ENCODE measurements at places on chromosomes 5 and 9. TPM values are rescaled to one million over a fixed set of nuclear protein-coding genes. Genes with fewer than 3 reads are reported as not detected.

The MRPS2 gene
- polyA plus RNA-seq, result 92.7 TPM

The FBP2 gene
- not detected for polyA plus RNA-seq

The CCDC152 gene
- 0.15 TPM for polyA plus RNA-seq

The RMRP gene
- polyA plus RNA-seq, result not detected

The PCDHGB2 gene
- not detected for polyA plus RNA-seq

The ALAD gene
- polyA plus RNA-seq, result 64.1 TPM

The SPINK6 gene
- polyA plus RNA-seq, result not detected

The AOPEP gene
- 52.2 TPM for polyA plus RNA-seq

The ESM1 gene
- 6.1 TPM for polyA plus RNA-seq

The LRRC19 gene
- 17.6 TPM for polyA plus RNA-seq

The HTR1A gene
- not detected for polyA plus RNA-seq

The CCDC69 gene
- polyA plus RNA-seq, result 11.1 TPM

The SMC5 gene
- polyA plus RNA-seq, result 5.5 TPM

The TMEM215 gene
- polyA plus RNA-seq, result not detected

The INSL6 gene
- polyA plus RNA-seq, result not detected

The OLFML2A gene
- polyA plus RNA-seq, result 5.1 TPM

The SYNPO gene
- polyA plus RNA-seq, result 46.3 TPM

The SLC36A3 gene
- polyA plus RNA-seq, result not detected

The CARD9 gene
- 1.5 TPM for polyA plus RNA-seq

The CDC25C gene
- not detected for polyA plus RNA-seq

The TSSK1B gene
- polyA plus RNA-seq, result not detected

The TMOD1 gene
- 8.1 TPM for polyA plus RNA-seq

The CLTB gene
- polyA plus RNA-seq, result 151 TPM

The ZNG1C gene
- 15.0 TPM for polyA plus RNA-seq

The LHX2 gene
- not detected for polyA plus RNA-seq

The HRCT1 gene
- polyA plus RNA-seq, result 13.3 TPM

The SGCD gene
- 0.99 TPM for polyA plus RNA-seq

The CD14 gene
- 43.8 TPM for polyA plus RNA-seq

The FYB1 gene
- 2.3 TPM for polyA plus RNA-seq

The GDNF gene
- polyA plus RNA-seq, result 0.34 TPM

The KCNN2 gene
- polyA plus RNA-seq, result 1.7 TPM

The NIM1K gene
- 0.32 TPM for polyA plus RNA-seq

The SLC1A3 gene
- 1.1 TPM for polyA plus RNA-seq

The ATP6V1G1 gene
- polyA plus RNA-seq, result 215 TPM

The KIF24 gene
- 0.58 TPM for polyA plus RNA-seq

The ADCY2 gene
- 0.17 TPM for polyA plus RNA-seq

The MEF2C gene
- 5.3 TPM for polyA plus RNA-seq

The PTPN3 gene
- polyA plus RNA-seq, result 33.7 TPM

The HTR4 gene
- not detected for polyA plus RNA-seq
